ENCODE measurements at places on chromosomes 11 and 22.

- DNase-seq, result no peak
These were observed 395.0 kb downstream of the TENM4 start for GRCh38 chr11:79045800-79046304.

DNA sequence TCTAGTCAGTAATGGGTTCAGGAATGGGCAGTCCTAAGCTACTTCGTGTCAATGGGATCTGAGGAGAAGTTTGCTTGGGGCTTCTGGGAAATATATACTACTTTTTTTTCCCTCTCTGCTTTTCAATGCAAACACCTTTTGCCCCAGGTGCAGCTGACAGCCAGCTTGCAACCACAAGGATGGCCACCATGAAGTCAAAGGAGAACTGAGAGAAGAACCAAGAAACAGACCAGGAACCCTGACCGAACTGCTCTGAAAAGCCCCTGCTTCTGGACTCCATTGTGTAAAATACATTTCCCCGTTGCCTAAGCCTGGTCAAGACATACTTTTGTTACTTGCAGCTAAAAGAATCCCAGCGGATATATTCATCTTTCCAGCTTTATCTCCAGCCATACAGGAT lies 20.1 kb upstream of the CD44 start:
- DNase-seq, result no peak

DNA sequence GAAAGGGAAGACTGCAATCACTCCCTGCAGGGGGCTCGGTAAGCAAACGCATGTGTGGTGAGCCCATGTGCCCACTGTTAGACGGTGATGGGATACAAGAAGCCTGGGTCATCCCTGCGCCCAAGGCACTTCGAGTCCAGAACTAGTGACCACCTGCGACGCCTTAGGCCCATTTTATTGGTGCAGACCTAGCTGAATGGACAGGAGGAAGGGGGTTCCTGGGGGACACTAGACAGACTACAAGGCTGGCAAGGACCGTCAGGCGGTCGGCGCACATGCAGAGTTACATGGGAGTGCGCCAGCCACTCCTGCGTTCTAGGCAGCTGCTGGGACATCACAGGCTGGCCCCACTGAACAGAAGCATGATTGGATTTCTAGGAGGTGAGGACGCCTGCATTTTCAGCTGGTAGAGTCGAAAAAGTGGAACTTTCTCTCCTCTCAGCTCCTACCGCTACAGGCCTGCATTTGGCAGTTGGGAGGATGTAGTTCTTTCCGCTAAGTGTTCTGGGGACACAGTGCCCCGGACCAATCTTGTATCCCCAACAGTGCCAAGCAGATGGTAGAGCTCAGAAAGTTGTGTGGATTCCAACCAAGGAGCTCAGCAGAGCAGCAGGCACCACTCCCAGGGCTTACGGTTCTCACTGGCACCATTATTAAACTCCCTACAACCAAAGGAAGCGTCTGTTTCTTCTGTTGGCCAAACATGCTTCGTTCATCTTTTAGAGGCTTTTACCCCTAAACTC lies 35.7 kb downstream of the BID start:
- DNase-seq, result no peak

- no peak for DNase-seq
These were observed 802.8 kb downstream of the BRD1 start for GRCh38 chr22:49024775-49025440.

DNA sequence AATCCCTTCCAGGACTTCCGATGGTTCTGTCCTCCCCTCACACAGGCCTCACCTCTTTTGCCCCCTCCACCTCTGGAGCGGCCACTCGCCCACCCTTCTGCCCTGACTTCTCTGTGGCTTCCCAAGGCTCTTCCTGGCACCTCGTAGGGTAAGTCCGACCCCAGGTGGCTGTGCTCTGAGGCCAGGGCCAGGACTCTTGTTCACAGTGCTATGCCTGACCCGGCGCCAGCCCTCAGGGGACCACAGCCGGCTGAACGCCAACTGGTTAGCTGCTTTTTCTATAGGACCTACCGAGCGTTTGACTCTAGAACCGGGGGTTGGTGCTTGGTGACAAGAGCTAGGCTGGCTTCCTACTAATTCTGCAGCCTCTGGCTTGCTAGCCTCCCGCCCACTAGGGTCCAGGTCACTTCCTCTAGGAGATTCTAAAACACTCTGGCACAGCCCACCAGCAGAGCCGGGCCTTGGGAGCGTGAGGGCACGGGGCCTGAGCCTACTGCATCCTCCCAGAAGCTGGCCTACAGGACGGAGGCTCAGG lies 28.4 kb upstream of the KCNQ1OT1 start:
- no peak for DNase-seq

GRCh38 chr11:66892911-66893310 lies 36.0 kb downstream of the LRFN4 start:
- DNase-seq, result no peak

DNA sequence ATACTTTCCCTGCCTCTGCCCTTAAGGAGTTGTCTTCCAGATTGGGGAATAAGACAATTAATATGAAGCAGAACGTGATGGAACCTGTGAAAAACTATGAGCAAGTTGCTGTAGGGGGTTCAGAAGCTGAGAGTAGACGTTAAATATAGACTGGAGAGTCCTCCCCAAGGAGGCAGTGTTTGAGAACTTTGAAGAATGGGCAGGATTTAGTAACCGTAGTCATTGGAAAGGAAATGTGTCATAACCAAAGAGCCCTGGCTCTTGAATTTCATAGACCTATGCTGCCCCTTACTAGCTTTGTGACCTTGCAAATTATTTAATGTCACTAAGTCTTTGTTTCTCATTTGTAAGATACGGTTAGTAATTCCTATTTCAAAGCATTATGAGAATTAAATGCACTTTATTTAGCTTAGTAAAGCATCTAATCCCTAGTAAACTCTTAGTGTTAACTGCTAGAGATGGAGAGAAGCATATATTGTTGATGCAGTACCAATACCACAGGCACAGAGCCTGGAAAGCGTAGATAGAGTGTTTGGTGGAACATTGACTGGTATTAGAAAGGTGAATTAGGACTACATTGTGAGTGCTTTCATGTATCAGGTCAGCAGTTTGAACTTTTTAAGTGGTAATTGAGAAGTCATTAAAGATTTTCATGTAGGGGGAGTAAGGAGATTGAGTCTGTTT lies 54.1 kb downstream of the MCAM start:
- no peak for DNase-seq

DNA sequence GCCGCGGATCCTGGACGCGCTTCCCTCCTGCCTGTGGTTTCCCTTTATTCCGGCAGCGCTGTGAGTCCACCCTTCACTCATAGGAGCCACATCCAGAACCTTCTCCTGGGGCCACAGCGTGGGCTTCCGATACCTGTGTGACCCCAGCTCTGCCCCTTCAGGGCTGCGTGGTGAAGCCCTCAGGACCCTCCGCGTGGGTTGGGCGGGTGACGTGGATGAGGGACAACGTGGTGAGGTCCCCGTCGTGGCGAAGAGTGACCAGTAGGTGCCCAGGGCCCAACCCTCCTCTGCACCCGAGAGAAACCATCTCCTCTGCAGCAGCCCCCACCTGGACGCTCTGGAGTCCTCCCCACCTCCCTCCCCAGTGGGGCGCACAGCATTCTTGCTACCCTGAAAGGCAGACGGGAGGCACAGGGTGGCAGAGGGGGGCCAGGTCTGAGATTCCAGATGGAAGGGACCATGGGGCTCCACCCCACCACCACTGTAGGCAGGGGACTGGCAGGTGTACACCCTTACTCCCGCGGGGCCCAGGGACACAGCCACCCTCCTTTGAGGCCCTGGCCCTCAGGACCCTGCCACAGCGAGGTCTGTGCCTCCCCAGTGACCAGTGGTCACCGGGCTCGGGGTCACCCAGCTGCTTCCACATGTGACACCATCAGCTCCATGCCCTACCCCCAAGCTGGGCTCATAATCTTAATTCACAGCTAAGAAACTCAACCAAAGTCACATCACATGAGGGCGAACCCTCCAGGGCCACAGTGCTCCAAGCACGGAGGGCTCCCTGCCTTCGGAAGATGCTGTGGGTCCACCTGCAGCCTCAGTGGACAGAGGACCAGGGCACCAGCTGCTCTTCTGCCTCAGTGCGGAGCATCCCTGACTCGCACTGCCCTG lies 3.4 kb upstream of the ZBED4 start:
- DNase-seq, result no peak

DNA sequence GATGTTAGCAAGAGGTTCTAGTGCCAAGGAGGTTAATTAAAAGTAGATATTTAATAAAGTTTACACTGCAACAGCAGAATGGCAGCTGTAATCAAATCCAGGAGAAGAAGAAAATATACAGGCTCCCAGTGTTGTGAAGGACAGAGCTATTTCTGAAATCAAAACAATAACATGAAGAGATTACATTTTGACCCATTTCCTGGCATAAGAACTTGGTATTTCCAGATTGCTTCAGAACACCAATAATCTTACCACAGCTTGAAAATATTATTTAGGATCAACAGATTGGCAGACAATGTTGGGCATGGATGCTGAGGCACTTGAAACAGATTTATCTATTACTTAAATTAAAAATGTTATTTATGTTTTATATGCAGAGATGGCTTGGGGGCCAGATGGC lies 692.5 kb downstream of the KCNA4 start:
- DNase-seq, result no peak

DNA sequence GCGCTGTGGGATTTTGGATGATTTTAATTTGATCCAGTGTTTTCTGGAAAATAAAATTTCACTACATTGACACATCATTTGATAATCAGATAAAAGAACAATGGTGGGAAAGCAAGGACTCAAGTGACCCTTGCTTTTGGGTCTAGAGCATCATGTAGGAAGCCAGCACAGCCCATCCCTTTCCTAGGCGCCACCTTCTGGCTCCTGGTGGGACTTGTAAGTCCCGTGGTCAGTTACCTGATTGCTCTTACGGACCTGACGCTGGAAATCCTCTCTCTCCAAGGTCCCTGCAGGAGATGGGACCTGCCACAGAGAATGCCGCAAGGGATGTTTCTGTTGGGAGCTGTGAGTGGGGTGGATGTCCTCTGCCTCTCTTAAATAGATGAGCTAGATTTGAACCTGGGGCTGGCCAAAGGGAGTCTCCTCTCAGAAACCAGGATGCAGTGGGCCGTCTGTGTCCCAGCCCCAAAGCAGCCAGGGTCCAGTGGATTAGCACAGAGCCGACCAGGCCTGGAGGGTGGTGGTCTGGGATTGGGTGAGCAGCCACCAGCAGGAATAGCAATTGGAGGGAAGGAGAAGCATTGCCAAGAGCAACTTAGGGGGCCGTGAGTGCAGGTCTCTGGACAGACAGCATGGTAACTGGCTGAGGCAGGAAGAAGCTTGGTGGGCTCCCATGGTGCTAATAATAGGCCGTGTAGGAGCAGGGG lies 21.7 kb downstream of the TIMP3 start:
- no peak for DNase-seq

DNA sequence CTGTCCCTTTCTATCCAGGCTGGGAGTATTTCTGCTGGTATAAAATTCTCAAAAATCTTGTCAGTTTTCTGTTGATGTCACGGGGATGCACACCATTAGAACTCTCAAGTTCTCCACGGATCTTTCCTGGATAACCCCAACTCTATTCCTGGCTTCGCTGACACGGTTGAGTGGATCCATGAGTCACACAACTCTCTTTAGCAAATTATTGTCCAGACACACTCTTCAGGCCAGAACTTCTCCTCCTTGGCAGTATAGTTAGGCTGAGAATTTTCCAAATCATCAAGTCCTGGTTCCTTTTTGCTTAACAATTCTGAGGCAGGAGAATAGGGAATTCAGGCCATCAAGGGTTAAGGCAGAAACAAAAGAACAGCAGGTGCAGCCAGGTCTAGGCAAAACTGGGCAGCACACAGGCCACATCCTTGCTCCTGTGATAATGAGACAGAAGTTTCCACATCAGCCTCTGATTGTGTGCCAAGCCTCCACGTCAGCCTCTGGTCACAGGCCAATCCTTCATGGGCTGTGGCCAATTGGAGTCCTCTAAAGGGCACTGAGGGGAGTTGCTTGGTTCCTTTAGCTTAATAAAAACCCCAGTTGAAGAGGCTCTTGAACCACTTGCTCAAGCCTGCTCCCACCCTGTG lies 5.7 kb upstream of the ACAT1 start:
- DNase-seq, result peak; percentile 36

DNA sequence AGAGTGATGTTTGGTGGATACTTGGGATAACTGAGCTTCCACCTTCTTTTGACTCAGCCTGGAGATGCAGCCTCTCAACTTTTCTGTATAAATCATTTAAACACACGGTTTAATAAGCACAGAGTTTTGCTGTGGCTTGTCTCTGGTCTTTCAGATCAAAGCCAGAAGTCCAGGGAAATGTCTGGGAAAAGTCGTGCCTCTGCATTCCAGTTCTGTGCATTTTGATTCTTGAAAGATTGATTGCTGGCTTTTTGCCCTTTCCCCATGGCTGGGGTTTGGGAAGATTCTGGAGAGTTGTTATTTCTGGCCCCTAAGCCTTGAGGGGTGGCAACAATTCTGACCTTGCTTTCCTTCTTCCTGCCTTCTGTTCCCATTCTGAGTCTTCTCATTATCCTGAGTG lies 154.1 kb downstream of the COMMD9 start:
- no peak for DNase-seq

DNA sequence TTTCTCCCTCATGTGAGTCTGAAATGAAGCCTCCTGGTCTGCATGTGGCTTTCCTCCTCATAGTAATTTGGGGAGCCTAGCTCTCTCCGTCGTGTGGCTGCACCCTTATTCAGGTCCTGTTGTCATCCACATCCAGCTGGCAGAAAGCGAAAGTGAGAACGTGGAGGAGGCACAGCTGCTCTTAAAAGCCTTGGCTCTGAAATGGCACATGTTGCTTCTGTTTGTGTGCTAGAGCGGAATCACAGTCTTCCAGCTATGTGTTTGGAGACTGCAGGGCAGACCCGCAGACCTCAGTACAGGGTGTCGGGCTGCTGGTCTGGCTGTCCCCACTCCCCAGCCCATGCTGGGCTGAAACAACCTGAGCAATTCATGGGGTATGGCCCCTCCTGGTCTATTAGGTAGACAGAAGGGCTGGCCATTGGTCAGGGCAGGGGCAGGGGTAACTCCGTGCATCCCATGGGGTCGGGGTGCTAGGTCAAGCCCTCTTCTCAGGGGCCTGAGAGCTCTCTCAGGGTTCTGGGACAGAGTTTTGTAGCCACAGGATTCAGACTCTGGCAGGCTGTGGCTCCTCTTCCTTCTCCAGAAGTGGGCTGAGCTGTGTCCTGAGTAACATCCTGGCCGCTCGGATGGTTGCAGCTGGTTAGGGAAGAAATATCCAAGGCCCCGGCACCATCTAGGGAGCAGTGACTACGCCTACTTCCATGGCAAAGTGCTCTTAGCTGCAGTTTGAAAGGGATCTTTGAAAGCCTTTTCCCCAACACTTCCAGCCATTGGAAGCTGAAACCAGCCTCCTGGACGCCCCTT lies 50.6 kb downstream of the C11orf96 start:
- DNase-seq, result no peak
